ENCODE measurements at places on chromosomes 5 and 9.

GRCh38 chr9:115593587-115594091, 475.7 kb upstream of the TNC start:
- DNase-seq: no peak

DNA sequence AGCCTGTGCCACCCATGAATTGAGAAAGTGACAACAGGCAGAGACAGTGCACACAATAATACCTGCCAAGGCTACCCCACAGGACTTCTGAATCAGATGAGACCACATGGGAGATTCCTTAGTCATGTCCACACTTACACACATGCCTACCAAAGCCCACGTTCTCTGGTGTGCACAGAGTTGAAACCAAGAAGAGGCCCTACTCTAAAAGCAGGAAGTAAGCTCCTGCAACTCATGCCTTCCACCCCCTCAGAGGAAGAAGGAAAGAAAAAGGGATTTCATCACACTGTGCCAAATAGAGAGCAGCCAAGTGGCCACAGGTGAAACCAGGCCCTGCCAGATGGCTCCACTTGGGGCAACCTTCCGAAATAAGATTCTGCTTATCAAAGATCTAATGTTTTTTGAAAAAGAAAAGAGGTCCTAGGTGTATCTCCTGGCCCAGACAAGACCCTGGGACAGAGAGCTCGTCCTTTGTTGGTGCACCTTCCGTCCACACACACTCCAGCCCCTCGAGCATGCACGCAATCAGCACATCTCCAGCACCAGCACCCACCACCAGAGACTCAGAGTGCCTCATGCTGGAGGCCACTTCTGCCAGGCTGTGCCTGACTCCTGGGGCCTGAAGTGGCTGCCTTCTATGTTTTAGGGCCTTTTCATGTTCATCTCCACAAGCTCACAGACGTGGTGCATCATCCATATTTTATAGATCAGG, 114.6 kb upstream of the SPOCK1 start:
- DNase-seq: no peak

- no peak for DNase-seq
Measured at GRCh38 chr5:61991430-61991829, 314.6 kb upstream of the KIF2A start.

DNA sequence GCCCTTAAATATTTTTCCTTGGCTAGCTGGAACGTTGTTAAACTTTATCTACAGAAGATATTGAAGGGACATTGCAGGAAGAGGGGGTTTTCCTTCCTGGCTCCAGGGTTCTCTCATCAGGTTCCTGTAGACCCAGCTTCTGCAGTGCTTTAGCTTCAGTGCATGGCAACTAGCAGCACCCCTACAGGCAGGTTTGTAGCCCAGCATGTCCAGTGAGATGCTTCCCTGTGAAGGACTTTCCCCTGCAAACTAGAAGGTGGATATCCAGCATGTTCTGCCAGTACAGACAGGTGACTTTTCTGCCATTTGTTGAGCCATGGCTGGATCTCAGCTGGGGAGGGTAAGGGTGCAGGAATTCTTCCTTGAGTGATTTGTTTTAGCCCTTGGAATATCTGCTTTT, 10.4 kb downstream of the CCL28 start:
- no peak for DNase-seq

DNA sequence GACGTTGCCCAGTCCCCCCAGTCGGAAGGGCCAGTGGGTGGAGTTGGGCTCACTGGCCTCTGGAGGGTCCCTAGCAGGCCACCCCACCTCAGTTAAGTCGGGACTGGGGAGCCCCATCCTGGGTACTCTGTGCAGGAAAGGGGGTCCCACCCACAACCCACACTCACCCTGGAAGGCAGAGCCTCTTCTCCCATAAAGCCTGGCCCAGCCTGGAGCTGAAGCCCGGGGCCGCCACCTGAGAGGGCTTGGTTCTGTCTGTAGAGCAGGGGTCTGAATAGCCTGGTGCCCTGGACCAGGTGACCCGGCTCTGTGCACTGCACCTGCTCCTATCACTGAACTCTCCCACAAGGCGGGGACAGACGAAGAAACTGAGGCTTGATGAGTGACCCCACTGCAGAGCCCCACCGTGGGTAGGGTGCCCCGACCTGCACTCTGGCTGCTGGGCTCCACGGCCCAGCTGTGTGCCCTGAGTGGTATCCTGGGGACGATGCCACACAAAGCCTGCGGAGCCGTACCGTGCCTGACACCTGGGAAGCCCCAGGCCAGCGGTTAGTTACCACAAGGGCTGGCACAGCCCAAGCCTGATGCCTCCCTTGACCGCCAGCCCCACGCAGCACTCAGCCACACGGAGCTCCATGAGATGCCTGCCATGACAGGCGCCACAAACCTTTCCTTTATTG, 7.3 kb downstream of the PTGES2 start:
- DNase-seq: no peak

All from naive B cell (primary cell).